A549 treated with Hydrocortisone at 1 μM for 4 hours (cell line): ENCODE measurements at places on chromosomes 3 and 15. TPM values are rescaled to one million over a fixed set of nuclear protein-coding genes. Genes with fewer than 3 reads are reported as not detected.

Gene DENND4A
- 5.1 to 7.5 TPM (median 5.6 TPM) in 5 replicates for total RNA-seq

Gene ETV5
- 25.1 to 30.6 TPM (median 28.2 TPM) in 5 replicates for total RNA-seq

Gene UBA3
- 20.3 to 27.0 TPM (median 23.9 TPM) in 5 replicates for total RNA-seq

Gene NPTN
- 184 to 210 TPM (median 208 TPM) in 5 replicates for total RNA-seq

Gene KIF23
- 70.6 to 103 TPM (median 79.7 TPM) in 5 replicates for total RNA-seq

Gene CDC25A
- 8.5 to 10.3 TPM (median 9.3 TPM) in 5 replicates for total RNA-seq

Gene TEX55
- total RNA-seq = not detected in 5 replicates

Gene RHOV
- 3.7 to 4.8 TPM (median 4.6 TPM) in 5 replicates for total RNA-seq

Gene GOLGA8T
- 0.91 to 1.7 TPM (median 1.6 TPM) in 5 replicates for total RNA-seq

Gene AADACL2
- not detected in 5 replicates for total RNA-seq

Gene SLC6A1
- total RNA-seq = 0.06 TPM in 1 of 5 replicates, not detected in the others

Gene HRG
- not detected in 5 replicates for total RNA-seq

Gene CLDN18
- not detected in 5 replicates for total RNA-seq

Gene WDR93
- total RNA-seq = 0.10 to 0.24 TPM (median 0.16 TPM) in 5 replicates

Gene IL16
- 0.03 TPM in 1 of 5 replicates, not detected in the others for total RNA-seq

Gene TM4SF18
- total RNA-seq = 30.3 to 41.5 TPM (median 33.5 TPM) in 5 replicates

Gene CNTN4
- total RNA-seq = not detected in 5 replicates

Gene CELSR3
- total RNA-seq = 3.7 to 4.5 TPM (median 4.3 TPM) in 5 replicates

Gene CPNE9
- 0.10 to 0.30 TPM (median 0.18 TPM) in 5 replicates for total RNA-seq

Gene IQCH
- total RNA-seq = 1.1 to 2.2 TPM (median 1.4 TPM) in 5 replicates

Gene KBTBD12
- total RNA-seq = not detected in 5 replicates

Gene KCNMB2
- total RNA-seq = not detected in 5 replicates

Gene EPHB3
- total RNA-seq = 0.15 to 0.21 TPM (median 0.20 TPM) in 5 replicates

Gene ARF4
- 149 to 179 TPM (median 160 TPM) in 5 replicates for total RNA-seq

Gene PLCL2
- 4.1 to 6.8 TPM (median 4.4 TPM) in 5 replicates for total RNA-seq

Gene MINAR1
- 0.39 to 0.61 TPM (median 0.51 TPM) in 5 replicates for total RNA-seq

Gene CHRNB4
- total RNA-seq = 0.75 to 1.4 TPM (median 0.89 TPM) in 5 replicates

Gene GPR160
- total RNA-seq = 1.4 to 1.9 TPM (median 1.6 TPM) in 5 replicates

Gene CLDN16
- total RNA-seq = 0.03 to 0.14 TPM (median 0.08 TPM) in 3 of 5 replicates, not detected in the others

Gene COL6A6
- total RNA-seq = not detected in 5 replicates

Gene OR5K2
- not detected in 5 replicates for total RNA-seq

Gene HTR3E
- total RNA-seq = not detected in 5 replicates

Gene ADAMTS7
- 7.2 to 11.0 TPM (median 8.4 TPM) in 5 replicates for total RNA-seq
